ENCODE measurements at places on chromosomes 16 and 17.

DNA sequence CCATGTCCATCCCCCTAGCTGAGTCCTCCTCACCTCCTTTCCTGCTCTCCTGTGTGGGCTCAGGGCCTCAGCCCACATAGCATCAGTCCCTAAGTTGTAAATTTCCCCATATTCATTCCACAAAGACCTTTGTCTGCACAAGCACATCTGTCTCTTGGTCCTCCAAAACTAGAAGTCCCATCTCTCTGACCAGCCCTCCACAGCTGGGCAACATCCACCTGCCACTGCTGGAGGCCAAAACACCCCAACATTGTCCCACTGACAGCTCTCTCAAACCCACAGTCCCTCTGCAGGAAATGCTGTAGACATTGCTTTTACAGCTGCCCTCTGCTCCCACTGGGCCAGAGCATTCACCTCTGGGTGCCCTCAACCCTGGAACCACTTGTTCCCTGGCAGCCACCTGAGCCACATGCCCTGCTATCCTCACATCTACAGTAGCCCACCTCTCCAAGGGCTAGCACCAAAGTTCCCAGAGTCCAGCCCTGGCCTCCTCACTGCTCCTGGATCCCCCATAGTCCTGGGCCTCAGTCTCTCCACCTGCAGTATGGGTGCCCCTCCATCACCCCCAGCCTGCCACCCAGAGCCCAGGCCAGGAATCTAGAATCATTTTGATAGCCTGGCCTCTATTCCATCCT lies 1722.7 kb downstream of the TP53TG3F start:
- DNase-seq: no peak

DNA sequence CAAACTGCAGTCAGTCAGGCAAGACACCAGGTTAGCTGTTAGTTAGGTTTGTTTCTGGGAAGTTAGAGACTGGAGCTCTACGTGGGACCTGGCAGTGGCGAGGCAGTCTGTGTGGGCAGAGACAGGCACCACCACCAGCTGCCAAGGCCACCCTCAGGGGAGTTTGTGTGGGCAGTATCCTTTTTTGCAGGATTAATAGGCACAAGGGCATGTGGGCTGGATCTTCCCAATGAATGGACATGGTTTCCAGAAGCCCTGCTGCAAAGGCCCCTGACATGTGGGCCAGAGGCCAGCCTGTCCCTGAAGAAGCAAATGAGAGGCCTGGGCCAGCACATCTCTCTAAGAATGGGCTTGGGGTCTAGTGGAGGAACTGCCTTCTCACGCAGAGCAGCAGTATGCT lies 19.2 kb upstream of the SREBF1 start:
- DNase-seq: no peak

DNA sequence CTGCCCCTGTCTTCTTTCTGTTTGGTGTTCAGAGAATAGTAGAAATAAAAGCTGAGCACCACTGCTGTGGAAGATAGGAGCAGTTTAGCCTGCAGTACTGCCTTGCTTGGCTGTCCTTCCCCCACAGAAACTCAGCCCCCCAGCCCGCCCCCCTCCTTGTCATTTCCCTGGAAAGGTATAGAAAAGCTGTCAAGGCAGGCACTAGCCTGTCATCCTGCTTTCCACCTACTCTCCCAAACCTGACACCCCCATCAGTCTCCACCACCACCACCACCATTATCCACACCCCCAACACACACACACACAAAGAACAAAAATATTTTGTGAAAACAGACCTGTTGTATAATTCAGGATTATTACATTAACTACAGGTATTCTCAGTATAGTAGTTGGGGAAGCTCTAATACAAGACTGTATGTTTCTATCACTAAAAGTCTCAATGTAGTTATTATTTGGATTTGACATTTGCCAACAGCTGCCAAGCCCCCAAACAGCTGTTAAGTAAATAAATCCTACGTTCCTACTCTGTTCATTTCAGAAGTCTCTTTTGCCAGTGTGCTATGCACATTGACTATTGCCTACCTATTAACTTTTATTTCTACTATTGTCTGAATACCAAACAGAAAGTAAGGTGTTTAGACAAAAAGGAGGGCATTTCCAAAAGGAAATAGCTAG lies 128.8 kb downstream of the CYB561 start:
- no peak for DNase-seq

DNA sequence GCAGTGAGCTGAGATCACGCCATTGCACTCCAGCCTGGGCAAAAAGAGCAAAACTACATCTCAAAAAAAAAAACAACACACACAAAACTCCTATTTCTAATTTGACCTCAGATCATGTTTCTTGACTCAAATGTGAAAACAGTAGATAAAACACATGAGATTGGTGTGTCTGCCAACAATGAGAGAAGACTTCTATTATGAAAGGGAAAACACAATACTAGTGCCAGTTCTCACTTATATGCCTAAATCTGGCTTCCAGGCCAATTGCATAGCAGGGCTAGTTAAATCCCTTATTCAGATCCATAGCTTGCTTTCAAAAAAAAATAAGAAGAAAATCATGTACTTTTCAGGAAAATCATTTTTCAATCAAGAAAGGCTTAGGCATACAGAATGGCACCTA lies 39.4 kb downstream of the AP1G1 start:
- no peak for DNase-seq

DNA sequence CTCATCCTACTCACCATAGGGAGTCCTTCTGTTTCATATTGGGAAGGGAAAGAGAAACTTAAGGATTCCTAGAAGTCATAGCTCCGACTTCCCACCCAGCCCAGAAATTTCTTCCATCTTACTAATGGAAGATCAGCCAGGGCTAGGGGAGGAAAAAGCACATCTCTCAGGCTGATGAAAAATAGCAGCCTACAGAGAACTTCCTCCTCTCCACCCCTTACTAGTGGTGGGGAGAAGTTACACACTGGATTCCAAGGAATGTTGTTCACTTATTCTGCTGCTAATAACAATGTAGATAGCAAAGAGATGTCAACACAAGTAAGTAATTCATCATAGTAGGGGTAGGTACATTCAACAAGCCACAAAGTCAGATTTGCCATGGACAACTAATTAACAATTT lies 94.4 kb downstream of the SPACA3 start:
- DNase-seq: no peak

DNA sequence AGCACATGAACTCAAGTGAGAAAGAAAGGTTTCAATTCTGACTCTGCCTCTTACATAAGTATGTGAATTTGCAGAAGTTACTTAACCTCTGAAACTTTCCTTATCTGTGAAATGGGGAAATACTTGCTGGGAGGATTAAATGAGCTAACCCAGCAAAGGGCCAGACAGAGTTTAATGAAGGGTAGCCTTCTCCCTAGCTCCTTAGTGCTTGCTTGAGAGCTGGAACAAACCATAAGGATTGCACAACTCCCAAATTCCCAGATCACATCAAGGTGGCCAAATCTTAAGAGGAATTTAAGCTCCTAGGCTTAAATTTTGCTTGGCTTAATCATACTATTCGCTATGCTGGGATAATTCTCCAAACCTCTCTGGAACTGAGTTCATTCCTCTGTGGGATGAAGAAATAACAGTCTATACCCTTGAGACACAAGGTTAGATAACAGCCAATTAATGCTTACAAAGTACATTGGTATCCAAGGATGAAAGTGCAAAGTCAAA lies 11.8 kb upstream of the WSB1 start:
- no peak for DNase-seq

DNA sequence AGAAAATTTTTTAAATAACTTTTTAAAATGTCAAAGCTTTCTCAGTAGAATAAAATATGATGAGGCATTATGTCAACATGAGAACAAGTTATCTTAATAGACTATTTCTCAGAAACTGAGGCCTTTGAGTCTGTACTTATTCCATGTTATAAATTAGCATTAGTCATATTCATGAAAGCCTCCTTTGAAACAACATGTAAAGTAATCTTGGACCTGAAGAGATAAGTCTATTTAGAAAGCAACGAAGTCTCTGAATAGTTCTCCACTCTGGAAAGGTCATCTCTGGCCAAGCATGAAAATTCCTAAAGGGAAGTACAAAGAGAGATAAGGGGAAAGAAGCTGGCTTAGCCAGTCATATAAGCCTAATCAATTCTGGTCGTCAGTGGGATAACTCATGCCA lies 150.8 kb downstream of the CYB561 start:
- DNase-seq: no peak

Measured in stimulated activated CD8-positive, alpha-beta memory T cell treated with anti-CD3 and anti-CD28 coated beads, Interleukin-7, amount 100 ng/mL, for 1 hour (primary cell).